Left colon (tissue), 2 donors: ENCODE measurements at places on chromosomes 5 and 9. TPM values are rescaled to one million over a fixed set of nuclear protein-coding genes. Genes with fewer than 3 reads are reported as not detected.

The IL13 gene
- total RNA-seq: not detected

- no peak for DNase-seq
Measured at GRCh38 chr5:156949424-156949823, 13.6 kb downstream of the TIMD4 start.

The JAKMIP2 gene
- 0.49 TPM for total RNA-seq

The PCDHA10 gene
- total RNA-seq: 0.20 TPM

DNA sequence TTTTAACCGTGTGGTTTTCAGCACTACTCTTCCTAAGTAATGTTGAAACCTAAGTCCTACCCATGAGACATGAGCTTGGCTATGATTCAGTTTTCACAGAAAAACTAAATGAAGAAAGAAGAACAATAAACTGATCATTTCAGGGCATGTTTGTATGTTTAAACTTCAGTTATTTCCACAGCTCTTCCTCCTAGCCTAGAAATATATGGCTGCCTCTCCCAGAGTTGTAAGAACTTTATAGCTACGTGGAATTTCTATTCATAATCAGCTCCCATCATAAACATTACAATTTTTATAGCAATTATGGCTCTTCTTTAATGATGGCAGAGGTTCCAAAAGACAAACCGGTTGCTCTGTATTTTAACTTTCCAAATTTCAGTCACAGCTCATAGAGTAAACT is 314.7 kb upstream of the ADAMTSL1 start:
- DNase-seq: no peak

GRCh38 chr5:9335754-9336495 is 209.9 kb downstream of the SEMA5A start:
- DNase-seq: no peak

GRCh38 chr5:95081500-95081960 is 203.4 kb downstream of the MCTP1 start:
- DNase-seq: peak; percentile 29

GRCh38 chr9:581673-582497 is 259.6 kb upstream of the DMRT1 start:
- DNase-seq: no peak

DNA sequence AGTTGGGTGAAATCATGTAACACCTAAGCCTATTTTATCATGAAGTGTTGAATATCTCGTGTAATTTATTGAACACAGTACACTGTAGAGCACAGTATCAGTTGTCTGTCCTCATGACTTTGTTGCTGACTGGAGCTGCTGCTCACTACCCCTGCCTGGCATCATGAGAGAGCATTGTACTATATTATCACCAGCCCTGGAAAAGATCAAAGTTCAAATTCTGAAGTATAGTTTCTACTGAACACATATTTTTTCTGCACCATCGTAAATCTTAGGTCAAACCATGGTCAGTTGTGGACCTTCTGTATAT is 169.3 kb upstream of the RAI14 start:
- DNase-seq: no peak

The SPINK6 gene
- not detected for total RNA-seq

DNA sequence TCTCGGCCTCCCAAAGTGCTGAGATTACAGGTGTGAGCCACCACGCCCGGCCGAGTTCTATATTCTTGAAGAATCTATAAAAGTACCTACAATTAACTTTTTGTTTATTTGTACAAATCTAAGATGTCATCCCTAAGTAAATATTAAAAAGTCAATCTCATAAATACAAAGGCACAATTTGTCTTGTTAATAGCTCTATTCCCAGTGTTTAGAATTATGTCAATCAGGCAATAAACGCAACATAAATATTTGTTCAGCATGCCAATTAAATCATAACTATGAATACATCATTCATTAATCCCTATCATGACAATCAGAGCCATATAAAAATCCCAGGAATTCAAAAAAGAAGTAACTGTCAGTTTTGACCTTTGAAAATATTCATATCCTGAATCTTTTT is 68.9 kb upstream of the CDH18 start:
- no peak for DNase-seq

The PCDHB6 gene
- not detected for total RNA-seq

GRCh38 chr5:171747061-171747859 is 38.4 kb upstream of the SMIM23 start:
- no peak for DNase-seq

The MAN2A1 gene
- total RNA-seq: 106 TPM

DNA sequence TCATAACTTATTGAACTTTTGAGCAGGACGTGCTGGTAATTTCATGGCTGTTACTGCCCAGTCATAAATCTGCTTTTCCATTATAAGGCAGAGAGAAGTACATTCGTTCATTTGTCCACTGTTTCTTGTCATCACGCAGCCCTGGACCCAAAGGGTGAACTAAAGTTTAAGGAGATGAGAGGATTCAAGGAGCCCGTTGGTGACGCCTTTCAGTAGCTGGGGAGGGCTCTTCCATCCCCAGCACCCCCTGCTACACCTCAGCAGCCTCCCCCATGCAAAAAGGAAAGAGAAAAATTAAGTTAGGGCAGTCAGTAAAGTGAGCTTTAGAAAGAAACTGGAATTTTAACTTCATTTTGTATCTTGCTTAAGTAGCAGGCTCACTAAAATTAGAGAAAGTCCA is 2.9 kb downstream of the FOXE1 start:
- DNase-seq: no peak

DNA sequence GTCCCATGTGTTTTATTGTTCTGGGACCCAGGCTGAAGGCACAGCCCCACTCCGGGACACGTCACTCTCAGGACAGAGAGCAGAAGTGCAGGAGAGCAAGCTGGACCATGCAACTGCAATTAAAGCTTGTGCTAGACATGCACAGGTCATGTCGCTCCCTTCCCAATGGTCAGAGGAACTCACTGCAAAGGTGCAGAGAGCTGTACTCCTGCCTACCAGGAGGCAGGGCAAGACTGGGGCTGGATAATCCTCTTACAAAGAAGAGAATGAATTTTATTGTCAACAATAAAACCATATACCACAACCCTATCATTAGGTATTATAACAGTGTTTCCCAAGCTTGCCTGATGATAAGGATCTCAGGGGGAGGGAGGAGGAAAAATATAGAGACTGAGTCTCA is 74.0 kb upstream of the NEK6 start:
- peak; percentile 40 for DNase-seq

GRCh38 chr5:180675036-180675635 is 25.7 kb upstream of the FLT4 start:
- DNase-seq: no peak

GRCh38 chr9:135387976-135388375 is 91.6 kb upstream of the PPP1R26 start:
- no peak for DNase-seq

DNA sequence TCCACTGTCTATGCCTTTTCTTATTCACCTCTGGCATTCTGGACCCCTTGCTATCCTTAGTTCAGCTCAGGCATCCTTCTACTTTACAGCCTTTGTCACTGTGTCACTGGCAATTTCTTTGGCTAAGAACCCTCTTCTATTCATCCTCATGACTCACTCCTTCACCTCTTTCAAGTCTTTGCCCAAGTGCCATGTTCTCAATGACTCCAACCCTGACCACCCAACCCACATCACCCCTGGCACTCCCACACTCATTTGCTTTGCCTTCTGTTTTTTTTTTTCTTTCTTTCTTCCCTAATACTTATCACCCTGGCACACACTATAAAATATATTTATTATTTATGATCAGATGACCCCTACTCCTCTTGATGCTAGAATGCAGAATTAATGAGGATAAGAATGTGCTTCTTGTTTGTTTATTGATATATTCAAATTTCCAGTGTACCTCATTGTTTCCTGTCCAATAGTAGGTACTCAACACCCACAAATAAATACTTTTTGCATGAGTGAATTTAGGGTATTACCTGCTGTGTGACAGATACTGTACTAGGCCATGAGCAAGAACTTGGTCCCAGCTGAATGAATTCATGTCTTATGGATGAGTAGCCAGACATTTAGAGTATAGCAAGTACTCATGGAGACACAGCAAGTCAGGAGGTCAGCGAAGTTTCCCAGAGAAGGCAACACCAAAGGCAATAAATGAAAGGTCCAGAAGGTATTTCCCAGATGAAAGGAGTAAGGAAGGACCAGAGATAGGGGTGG is 236.1 kb downstream of the PAPPA start:
- no peak for DNase-seq

GRCh38 chr5:107513337-107514085 is 157.2 kb downstream of the EFNA5 start:
- DNase-seq: no peak

GRCh38 chr9:133728856-133729616 is 9.1 kb downstream of the SARDH start:
- DNase-seq: no peak

The TLN1 gene
- 172 TPM for total RNA-seq

DNA sequence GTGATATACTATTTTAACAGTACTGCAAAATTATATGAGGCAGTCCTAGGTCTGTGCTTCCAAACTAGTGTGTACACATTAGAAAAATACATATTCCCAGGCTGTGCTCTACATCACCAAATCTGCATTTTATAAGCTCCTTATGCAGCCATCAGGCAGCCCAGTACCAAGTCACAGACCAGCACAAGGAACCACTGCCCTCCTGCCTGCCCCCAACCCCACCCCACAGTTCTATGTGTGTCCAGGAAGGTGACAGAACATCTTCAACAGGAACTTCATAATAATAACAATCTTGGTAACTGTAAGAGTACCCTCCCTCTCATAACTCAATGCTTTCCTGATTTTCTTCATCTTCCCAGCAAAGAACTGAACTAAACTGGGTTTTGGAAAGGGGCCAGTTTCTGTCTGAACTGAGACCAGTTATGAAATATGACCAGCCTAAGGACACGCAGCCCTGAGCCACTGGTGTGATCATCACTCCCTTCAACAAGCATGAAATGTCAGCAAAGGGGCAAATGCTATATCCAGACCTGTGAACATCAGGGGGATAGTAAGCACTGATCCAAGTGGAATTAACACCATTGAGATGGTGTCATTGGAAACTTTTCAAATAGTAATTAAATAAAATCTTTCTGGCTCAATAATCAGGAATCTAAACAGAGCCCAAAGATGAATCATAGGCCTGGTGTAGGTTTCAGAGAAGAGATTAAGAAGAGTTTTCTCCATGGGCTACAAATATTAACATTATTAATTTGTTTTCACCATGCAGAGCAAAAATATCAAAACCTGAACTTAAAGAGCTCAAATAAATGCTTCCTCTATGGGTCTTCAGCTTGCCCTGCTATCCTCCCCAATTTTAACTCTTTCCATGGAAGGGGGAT is 82.1 kb downstream of the DPYSL3 start:
- no peak for DNase-seq

The FRMPD1 gene
- total RNA-seq: not detected
